H9 (cell line): ENCODE measurements at places on chromosomes 16 and 17.
A peak's percentile ranks its signal among the peaks of the same experiment; 100 is the strongest.

DNA sequence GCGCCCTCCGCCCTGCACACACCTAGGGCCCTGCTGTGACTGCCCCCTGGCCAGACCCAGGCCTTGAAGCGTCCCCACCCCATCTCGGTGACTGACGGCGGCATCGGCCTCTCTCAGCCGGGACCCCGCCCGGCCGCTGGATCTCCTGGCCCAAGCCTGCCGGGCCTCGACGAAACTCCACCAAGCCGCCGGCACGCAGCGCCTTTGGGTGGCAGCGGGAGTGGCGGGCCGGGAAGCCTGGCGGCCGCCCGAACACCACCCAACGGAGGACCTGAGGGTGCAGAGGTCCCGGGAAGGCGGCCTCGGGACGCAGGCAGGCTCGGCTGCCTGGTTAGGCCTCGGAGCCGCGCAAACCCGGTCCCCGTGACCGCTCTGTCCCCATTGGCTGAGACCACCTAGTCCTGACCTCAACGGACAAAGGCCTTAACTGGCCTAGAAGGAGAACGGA is 12.0 kb upstream of the TMEM97 start:
- DNase-seq: peak; percentile 91

DNA sequence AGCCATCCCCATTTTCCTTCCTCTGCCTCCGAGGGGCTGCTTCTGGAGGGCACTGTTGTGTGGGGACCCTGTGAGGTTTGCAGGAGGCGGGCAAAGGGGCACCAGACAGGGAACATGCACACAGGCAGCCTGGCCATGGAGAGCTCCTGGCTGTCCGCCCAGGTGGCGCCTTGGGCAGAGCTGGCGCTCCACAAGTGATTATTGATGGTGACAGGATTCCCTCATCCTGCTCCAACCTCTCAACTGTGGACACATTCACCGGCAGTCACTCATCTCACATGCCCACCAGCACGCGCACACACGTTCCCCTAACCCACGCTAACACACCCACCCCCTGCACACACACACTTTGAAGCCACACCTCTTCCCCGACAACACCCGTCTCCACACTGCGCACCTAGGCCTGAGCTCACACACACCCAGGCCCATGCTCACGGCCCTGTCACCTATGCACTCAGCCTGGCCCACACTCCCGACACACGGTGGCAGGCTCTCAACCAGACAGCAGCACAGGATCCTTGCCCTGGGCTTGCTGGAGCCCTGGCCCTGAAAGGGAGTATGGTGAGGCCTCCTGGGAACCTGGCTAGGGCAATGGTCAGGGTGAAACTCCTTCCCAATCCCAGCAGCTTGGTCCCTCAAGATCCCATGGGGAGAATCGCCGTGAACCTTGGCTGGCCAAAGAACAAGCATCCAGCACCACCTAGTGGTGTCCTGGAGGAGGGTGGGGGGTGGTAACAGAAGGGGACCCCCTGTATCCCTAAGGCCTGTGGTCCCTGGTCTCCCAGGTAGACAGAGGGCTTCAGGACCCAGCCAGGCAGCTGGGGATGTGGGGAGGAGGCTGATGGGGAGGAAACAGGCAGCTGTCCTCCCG is 3.6 kb downstream of the PNMT start:
- peak; percentile 86 for DNase-seq

DNA sequence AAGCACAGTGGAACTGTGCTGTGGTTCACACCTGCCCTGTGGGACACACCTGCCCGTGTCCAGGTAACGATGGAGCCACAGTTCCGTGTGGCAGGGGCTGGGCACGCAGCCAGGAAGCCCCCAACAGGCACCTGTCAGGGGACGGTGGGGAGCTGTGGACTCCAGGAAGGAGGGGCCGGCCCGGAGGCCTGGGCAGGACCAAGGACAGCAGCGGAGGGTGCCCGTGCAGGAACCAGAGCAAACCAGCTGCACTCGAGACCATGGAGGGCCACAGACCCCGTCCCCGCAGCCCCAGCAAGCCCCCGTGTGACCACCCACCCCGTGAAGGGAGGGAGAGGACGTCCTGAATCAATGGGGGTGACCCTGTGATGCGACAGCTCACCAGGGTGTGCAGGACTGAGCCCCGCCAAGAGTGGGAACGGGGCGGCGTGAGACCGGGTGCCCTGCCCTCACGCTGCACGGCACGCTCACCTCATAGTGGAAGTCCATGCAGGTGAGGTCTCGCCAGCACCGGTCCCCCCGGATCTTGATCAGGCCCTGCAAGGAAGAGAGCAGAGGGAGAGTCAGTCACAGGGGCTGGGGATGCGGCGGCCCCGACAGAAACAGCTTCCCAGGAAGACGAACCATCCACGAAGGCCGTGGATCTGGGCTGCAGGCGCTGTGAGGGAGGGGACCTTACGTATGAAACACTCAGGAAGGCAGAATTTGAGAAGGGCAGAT is 78.1 kb downstream of the LMF1 start:
- no peak for DNase-seq

DNA sequence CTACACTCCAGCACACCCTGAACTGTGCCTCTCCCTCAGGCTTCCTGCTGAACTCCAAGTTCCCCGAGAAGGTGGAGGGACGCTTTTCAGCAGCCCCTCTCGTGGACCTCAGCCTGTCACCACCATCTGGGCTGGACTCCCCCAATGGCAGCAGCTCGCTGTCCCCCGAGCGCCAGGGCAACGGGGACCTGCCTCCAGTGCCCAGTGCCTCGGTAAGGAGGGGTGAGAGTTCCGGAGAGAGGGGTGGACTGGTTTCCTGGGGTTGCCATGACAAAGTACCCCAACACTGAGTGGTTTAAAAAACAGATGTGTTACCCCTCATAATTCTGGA is 17.4 kb downstream of the GLIS2 start:
- no peak for DNase-seq

GRCh38 chr16:75071621-75072020 is 45.0 kb downstream of the LDHD start:
- DNase-seq: no peak

- no peak for DNase-seq
These were observed 120.0 kb upstream of the GOT2 start for GRCh38 chr16:58853854-58854791.
